Renal cortical epithelial cell (primary cell): ENCODE measurements at places on chromosomes 5 and 9. TPM values are rescaled to one million over a fixed set of nuclear protein-coding genes. Genes with fewer than 3 reads are reported as not detected.
A peak's percentile ranks its signal among the peaks of the same experiment; 100 is the strongest.

DNA sequence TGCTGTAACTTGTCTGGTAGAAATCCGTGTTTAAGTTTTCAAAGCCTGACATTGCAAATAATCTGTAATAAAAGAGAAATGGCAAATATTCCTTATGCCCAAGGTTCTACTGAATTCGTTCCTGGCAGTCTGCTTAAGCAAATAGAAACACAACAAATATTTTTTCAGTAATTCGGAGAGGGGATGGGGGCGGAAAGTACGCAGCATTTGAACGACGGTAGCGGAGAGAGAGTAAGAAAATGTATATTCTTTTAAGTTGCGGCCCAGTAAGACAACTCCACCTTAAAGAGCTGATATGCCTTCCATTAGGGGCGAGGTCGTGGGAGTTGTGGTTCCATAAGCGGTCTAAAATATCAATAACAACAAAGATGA lies 569 bp downstream of the YIPF5 start:
- no peak for DNase-seq

- no peak for DNase-seq
These were observed 10.7 kb upstream of the GCNT4 start for GRCh38 chr5:75062925-75063531.

DNA sequence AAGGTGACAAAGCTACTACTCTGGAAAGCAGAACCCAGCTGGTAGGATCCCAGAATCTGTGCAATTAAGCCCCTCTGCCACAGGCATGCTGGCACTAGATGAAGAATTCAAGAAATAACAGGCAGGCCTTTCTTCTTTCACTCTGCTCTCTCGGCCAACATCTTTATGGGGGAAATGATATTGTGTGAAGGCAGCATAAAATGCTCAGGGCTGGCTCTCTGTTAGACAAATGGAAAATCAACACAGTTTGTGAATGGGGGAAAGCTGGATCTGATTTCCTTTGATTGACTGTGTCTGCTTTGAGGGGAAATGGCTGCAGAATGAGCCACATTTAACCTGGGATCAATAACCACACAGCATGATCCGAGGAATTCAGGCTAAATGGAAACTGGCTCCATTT lies 29.1 kb upstream of the AKNA start:
- no peak for DNase-seq

GRCh38 chr9:121939643-121940042 lies 153.5 kb downstream of the TTLL11 start:
- DNase-seq, result no peak

DNA sequence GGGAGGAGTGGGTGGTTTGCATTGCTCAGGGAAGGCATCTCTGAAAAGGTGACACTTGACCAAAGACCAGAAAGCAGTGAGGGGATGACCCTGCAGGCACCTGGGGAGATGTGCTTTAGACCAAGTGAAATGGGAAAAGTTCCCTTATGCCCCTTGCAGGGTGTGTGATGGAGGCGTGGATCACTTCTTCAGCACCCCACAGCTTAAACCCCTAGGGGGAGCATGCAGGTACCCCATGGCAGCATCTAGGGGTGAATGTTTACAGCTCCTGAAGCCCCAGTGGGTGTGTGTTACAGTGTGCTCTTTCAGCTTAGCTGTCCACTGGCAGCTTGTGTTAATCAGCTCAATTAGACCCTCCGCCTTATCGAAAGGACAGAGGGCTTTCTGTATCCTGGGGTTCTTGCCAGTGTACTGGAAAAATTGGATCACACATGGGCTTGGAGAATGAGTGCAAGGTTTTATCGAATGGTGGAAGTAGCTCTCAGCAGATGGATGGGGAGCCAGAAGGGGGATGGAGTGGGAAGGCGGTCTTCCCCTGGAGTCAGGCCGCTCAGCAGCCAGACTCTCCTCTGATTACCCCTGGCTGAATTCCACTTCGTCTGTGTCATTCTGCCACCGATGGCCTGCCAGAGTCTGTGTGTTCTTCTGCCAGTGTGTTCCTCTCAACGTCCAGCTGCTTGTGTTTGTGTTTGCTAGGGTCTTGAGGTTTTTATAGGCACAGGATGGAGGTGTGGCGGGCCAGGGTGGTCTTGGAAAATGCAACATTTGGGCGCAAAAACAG lies 6.3 kb downstream of the BHMT2 start:
- DNase-seq, result peak; percentile 30

DNA sequence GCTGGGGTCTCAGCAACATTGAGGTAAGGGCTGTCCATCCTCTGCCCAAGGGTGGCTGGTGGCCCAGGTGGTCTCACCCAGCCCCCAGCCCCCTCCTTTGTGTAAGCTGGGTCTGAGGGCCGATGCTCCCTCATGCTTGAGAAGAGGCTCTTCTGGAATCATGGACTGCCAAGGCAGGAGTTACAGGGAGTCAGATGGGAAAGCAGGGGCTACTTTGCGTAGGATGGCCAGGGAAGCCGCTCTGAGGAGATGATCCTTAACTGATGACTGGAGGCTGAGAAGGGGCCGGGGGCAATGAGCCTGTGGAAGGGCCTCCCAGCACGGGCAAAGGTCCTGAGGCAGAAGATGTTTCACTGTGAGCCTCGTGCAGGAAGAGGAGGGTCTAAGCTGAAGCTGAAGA lies 23.7 kb downstream of the NKX2-5 start:
- DNase-seq, result no peak

DNA sequence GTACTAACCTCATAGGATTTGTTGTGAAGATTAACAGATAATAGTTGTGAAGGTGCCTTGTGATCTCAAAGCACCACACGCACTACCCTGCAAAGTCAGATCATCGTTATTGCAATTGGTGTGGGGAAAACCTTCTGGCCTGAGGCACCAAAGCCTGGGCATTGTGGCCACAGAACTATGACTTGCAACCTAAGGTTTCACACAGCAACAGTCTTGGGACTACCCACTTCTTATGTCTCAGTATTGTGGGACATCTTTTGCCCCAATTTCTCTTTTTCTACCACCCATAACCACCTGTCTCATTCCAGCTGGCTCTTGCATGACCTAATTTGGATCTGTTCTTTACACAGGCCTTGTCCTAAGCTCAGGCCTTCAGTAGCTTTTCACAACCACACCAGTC lies 247.8 kb upstream of the NR4A3 start:
- DNase-seq, result no peak

GRCh38 chr9:136262671-136263178 lies 17.1 kb upstream of the QSOX2 start:
- DNase-seq, result no peak

DNA sequence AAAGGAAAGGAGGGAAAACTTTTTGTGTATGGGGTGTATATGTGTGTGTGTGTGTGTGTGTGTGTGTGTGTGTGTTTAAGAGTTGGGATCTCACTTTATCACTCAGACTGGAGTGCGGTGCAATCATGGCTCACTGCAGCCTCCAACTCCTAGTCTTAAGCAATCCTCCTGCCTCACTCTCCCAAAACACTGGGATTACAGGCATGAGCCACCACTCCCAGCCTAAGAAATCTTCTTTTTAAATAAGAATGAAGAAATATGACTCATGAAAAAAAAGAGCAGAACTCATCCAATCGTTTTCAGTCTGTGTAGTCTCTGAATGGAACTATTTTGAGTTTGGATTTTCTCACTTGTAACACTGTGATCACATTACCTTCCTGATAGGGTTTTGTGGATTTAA lies 601.5 kb downstream of the ACTL7B start:
- no peak for DNase-seq

DNA sequence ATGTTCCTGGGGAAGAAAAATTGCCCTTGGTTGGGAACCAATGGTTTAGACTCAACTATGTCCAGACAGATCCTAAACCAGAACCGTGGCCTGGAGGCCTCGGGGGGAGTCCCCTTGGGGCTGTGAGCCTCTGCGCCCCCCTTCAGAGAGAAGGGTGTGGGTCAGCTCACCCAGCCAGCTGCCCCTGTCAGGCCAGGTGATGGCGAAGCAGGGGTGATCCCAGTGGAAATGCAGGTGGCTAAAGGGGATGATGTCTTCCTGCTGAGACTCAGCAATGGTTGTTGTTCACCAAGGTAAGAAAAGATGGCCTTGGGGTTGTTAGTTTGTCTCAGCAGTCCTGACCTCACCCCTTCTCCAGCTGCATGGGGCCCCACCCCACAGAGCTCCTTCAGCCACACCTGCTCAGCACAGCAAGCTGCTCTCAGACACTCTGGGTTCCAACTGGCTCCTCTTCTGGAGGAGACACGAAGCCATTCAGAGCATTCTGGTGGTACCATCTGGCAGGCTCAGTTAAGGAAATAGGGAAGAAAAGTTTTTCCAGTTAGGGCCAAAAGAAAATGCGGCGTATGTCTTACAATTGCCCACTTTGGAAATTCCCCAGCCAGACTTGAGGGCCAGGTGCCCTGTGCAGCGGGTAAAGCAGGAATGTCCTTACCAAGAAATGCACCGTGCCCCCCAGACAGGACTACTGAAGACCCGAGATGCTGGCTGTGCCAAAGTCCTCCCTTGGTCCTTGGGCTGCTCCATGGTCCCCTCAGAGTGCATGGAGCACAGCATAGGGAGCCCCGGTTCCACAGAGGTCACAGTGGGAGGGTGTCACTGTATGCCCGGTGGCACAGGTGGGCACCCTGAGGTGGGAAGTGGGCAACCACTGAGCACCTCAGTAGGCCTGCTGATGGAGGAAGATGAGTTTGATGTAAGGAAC lies 90.2 kb downstream of the NSUN2 start:
- no peak for DNase-seq

DNA sequence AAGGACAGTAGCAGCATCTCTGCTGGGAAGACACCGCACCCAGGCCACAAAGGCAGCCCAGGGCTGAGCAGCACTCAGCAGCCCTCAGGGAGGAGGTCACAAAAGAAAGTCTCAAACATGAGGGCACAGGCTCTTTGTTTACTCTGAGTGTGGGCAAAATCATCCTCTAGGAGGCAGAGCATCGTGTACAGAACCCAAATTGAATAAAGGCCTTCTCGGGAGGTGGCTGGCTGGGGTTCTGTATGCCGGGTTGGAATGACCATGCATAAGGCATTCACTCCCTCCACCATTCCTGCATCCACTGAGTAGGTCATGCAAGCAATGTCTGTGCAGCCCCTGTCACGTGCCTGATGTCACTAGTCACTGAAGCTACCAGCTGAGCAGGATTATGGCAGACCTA lies 412.8 kb downstream of the SPOCK1 start:
- no peak for DNase-seq

DNA sequence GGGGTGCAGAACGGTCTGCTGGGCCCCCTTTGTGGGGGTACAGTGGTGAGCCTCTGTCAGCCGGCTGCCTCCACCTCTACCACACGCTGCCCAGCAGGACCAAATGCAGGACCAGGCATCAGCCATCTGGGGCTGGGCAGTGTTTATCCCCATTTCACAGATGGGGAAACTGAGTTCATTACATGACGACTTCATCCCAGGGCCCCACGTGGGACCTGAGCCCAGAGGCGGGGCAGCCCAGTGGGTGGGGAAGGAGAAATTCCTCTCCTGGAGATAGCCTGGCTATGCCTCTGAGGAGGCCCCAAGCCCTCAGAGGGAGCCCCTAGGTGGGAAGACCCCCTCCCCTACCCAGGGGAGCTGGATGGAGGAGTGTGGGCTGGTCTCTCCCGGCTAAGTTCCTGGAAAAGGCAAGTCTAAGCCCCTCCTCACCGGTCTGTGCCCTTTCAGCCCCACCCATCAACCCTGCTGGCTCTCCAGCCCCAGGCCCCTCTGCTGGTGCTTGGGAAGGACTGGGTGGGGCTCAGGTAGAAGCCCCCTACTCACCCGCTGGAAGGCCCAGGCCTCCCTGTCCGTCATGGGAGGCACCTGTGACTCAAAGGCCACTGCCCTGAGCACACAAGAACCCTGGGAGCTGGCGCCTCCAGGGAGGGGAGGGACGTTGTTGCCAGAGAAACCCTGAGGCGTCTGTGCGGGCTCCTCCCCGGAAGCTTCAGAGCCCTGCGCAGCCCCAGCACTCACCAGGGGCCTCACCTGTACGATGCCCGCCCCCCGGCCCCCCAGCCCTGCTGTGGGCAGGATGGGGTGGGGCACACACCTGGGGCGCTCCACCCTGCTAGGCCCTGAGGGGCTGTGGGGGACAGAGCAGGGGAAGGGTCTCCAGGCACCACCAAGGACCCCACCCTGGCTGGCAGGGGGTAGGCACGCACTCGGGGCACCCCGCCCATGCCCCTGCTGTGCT lies 7.4 kb upstream of the CCDC187 start:
- no peak for DNase-seq

GRCh38 chr5:150600616-150601490 lies 39.6 kb upstream of the SYNPO start:
- DNase-seq, result no peak

DNA sequence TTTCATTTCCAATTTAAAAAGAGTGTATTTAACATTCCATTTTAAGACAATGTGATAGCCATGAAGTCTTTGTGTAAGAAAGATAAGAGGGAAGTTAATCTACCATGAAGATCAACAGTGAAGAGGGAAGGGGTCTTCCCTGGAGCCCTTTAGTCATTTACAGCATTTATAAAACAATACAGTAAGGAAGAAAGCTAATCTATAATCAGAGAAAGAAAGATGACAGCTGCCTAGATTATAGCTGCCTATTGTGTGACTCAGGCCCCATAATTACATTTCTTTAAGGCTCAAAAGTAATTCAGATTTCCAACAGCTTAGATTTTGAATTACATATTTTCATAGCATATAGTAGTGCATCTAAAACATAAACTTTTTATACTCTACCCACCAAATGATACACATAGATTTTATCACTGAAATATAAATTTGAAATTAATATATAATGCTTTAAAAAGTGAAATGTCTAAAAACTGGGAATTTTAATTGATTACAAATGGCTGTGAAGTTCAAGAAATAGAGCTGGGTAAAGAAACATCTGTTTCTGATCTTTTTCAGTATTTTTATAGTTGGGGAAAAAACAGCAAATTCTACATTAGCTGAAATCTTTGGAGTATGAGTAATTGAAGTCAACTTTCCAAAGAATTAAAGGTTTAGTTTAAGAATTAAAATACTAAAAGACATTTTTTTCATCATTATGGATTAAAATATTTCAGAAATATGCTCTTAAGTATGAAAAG lies 89.6 kb downstream of the RIC1 start:
- DNase-seq, result no peak

- DNase-seq, result no peak
These were observed 35.8 kb upstream of the NFIB start for GRCh38 chr9:14349447-14350348.

GRCh38 chr5:112479418-112479817 lies 60.3 kb upstream of the EPB41L4A start:
- peak; percentile 54 for DNase-seq

The ALDOB gene
- not detected in 2 replicates for total RNA-seq

The ZBED3 gene
- total RNA-seq, result 0.69 and 13.4 TPM in 2 replicates

The KIF12 gene
- total RNA-seq, result 12.3 and 40.1 TPM in 2 replicates

The SPINK4 gene
- not detected in 2 replicates for total RNA-seq

The FYB1 gene
- 0.25 TPM in 1 of 2 replicates, not detected in the other for total RNA-seq

The FST gene
- total RNA-seq, result 0.15 and 0.87 TPM in 2 replicates

The FANCC gene
- total RNA-seq, result 2.8 and 8.6 TPM in 2 replicates

The ZNF300 gene
- 7.1 and 11.7 TPM in 2 replicates for total RNA-seq

The PSD2 gene
- total RNA-seq, result 0.05 TPM in 1 of 2 replicates, not detected in the other

The SH3GL2 gene
- 0.25 and 1.0 TPM in 2 replicates for total RNA-seq

The FBXL17 gene
- total RNA-seq, result 14.2 and 19.1 TPM in 2 replicates

The ACO1 gene
- 78.0 and 190 TPM in 2 replicates for total RNA-seq

The PCDHGA11 gene
- total RNA-seq, result 1.4 and 3.1 TPM in 2 replicates
